ENCODE measurements at places on chromosomes 4 and X.

DNA sequence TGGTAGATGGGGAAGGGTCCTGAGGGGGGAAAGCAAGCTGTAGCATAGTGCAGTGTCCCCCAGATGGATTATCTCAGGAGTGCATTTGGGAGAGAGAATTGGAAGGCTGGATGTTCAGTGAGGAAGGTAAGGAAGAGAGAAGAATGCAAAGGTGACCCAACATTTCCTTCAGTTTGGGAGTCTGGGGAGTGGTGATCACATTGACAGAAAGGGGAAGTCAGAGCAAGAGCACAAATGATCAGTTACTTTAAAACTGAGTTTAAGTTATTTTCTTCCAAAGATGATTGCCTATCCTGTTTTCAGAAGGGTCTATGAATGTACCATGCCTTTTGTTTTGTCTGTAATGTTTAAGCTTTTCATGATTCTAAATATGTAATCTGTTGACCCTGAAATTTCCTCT, 47.6 kb downstream of the ARHGAP10 start:
- no peak for DNase-seq

DNA sequence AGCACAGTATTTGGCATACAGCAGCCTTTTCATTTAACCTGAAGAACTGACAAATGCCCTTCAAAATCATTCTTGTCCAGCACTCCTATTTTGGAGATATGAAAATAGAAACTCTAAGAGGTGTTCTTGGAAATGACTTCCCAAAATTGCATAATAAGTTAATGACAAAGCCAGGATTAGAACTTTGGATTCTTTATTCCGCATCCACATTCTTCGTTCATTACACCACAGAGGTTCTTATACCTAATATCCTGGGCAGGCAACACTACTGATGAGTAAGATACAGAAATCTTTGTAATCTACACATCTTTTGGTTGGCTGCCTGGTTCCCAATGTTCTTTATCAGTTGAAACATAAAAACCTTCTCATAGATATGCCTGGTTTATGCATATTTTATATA, 5.9 kb downstream of the COL25A1 start:
- DNase-seq: no peak

- no peak for DNase-seq
These were observed 1.2 kb upstream of the CD40LG start for GRCh38 chrX:136646602-136647239.

DNA sequence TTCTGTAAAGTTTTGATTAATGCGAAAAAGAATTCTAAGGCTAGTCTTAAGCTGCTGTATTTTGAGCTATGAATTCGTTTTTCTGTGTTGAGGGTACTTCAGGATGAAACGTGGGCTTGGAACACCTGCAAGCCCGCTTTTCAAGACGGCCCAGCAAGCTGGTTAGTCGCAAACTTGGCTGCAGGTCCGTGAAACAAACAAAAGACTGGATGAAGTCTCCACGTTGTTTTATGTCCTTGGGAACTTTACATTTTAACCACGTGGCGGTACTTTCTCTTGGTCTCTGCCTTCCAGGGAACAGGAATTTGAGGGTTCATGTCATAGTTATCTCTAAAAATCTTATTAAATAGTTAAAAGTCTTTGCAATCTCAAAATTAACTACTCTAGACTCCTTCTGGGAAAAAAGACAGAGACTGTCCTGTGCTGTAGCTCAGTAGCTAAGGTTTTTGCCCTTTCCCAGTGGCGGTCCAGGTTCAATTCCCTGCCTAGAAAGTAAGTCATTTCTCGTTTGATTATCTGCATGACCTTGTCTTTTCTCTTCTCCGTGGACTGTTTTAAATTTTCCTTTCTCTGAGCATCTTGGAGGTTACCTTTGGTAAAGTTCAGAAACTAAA, 21.0 kb downstream of the TENM3 start:
- DNase-seq: no peak

GRCh38 chrX:568311-568710, 62.3 kb upstream of the SHOX start:
- DNase-seq: no peak

DNA sequence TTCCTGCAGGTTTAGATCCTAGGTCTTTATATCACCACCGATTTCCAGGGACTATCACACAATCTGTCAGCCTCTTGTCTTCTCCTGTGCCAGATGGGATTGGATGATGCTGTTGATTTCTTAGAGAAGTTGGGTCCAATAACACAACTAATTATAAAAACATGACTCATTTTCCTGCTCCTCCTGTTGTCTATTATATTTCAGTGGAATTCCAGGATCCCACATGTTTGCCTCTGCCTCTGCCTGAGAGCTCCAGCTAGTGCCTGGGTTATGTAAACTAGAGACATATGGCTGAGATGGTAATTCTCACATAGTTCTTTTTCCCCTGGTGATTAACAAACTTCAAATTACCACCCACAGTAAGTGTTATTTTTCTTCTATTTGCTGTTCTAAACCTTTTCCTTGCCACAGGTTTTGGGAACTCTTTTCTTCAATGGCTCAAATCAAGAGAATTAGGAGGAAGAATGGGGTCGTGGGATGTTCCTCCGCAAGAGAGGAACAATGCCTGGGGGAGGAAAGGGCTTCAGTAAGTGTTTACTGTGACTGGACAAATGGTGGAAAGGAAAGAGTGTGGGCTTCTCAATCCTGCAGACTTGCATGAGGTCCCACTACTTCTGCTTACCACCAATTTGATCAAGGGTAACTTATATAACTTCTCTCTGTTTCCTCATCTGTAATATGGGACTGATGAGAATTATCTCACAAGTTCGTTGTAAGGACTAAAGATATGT, 3.4 kb upstream of the HOPX start:
- peak; percentile 65 for DNase-seq

DNA sequence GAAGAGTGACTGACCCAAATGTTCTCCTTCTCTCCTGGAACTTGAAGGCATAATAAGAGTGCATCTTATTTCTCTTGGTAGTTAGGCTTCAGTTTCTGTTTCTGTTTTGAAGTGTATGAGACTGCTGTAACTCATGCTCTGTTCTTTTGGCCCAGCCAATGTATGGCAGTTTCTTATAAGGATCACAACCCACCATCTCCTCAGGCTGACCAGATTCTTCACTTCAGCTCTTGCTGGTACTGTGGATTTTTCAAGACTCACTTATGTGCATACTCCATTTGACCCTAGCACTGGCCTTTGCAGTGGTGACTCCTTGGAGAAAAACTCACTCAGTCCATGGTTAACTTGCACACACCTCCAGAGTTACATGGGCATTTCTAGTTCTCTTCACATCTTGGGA, 9.6 kb upstream of the YTHDC1 start:
- no peak for DNase-seq

DNA sequence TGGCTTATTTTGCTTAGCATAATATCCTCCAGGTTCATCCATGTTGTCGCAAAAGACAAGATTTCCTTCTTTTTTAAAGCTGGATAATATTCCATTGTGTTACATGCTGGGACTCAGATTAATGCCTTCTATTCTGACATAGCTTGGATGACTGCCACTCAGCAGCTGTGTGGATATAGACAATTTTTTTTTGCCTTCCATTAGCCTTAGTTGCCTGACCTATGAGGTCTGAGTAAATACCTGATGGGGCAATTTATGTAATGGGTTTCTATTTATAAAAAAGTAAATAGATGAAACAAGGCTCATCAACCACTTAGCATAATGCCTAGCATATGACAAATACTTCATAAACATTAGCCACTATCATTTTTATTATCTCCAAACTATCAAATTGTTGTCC, 515.4 kb downstream of the ZNF674 start:
- DNase-seq: no peak

- no peak for DNase-seq
These were observed 177.5 kb upstream of the AFF2 start for GRCh38 chrX:148322906-148323305.

DNA sequence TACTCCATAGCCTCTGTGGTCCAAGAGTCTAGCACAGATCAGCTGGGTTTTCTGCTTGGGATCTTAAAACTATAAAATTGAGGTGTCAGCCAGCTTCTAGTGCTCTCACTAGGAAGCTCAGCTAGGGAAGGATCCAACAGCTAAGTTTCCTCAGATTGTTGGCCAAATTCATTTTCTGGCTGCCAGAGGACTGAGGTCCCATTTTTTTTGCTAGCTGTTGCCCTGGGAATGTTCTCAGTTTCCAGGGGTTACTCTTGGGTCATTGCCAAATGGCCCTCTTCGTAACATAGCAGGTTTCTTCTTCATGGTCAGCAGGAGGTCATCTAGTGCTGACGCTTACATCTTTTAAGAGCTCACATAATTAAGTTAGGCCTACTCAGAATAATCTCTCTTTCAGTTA, 2178.2 kb downstream of the ARAP2 start:
- no peak for DNase-seq

- no peak for DNase-seq
These were observed 427.8 kb downstream of the TMA16 start for GRCh38 chr4:163922302-163922701.

- peak; percentile 27 for DNase-seq
These were observed 126.6 kb downstream of the ASB9 start for GRCh38 chrX:15143050-15143824.

DNA sequence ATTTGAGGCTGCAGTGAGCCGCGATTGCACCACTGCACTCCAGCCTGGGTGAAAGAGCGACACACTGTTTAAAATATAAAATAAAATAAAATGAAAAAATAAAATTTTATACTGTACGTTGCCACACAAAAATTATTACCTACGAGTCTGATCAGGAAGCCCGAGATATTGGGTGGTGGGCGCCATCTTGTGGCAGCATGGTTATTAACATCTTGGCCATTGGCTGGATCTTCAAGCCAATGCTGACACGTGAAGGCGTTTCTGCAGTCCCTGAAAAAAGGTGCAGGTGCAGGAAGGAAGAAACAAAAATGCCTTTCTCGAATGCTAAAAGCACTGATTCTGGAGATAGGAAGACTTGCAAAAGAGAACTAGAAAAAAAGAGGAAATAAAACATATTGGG, 4.9 kb upstream of the TLR8 start:
- DNase-seq: peak; percentile 38

GRCh38 chr4:64935469-64936001, 526.3 kb upstream of the TECRL start:
- DNase-seq: no peak

DNA sequence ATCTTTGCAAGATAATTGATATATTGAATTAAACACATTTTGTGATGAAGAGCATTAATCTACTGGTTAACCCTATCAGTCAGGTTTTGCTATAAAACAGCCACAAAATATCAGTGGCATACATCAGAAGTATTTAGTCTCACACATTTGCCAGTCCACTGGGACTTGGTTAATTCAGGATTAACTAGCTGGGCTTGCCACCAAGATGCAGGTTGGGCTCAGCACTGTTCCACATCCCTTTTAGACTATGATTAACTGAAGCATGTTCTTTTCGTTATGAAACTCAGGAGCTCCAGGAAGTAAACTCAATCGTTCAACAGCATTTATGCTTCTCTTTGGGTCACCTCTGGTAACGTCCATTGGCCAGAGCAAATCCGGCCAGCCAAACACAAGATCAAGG, 538.1 kb upstream of the HS3ST1 start:
- no peak for DNase-seq

DNA sequence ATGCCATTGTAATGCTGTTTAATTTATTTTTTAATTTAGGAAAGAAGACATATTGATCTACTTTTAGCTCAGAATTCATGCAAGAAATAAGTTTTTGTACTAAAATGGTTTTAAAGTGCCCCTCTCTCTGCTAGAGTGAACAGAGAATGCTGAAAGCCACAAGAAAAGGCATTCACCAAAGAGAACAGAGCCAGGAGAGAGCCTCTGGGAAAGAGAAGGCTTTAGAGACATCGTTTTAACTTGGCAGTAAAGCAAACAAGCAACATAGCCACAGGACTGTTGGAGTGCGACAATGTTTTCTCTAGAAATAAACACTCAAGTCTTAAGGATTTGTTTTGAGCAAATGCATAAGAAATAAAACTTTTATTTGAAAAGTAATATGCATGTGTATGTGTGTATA, 484.1 kb upstream of the CPEB2 start:
- no peak for DNase-seq

DNA sequence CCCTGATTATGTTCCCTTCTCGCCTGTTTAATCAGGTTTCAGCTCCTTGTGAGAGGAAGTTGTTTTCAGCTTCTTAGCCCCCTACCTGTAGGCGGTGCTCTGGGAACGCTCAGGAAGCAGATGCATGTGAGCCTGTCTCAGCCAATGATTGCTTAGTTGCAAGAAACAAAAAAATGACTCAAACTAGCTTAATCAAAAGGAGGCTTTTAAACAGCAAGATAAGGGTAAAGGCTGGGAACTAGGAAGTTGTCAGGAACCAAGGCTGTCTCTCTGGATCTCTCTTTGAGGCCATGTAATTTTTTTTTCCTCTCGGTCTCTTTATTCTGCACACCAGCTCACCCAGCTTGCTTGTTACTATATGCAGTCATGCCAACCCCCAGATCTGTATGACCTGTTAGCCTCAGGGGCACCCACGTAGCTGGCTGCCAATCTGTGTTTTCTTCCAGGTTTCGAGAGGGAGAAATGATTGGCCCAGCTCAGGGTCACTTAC, 109.1 kb downstream of the PTTG2 start:
- DNase-seq: peak; percentile 67

- DNase-seq: no peak
These were observed 147.5 kb upstream of the TACR3 start for GRCh38 chr4:103867311-103867710.

DNA sequence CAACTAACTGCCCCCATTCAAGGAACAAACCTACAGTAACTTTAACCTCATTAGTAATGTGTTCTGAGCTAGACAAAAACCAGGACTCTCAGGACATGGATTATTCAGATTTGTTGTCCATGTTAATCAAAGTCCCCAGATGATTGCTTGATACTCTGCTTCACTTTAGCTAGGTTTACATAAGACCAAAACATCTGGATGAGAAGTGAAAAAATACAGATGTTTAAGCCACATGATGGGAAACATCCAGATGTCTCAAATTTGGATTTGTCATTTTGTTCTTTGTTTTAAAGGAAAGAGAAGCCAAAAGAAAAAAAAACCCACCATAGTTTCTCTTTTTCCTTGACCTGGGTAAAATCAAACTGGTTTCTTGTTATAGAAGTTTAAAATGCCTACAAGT, 48.5 kb upstream of the NRK start:
- DNase-seq: no peak

GRCh38 chrX:7730071-7730470, 112.9 kb upstream of the VCX start:
- no peak for DNase-seq
